CD4-positive, CD25-positive, alpha-beta regulatory T cell (primary cell): ENCODE measurements at places on chromosomes 3 and 15. TPM values are rescaled to one million over a fixed set of nuclear protein-coding genes. Genes with fewer than 3 reads are reported as not detected.

B2M gene
- 7,793 TPM for total RNA-seq

RFT1 gene
- total RNA-seq, result 12.9 TPM

SLC2A2 gene
- total RNA-seq, result not detected

PBRM1 gene
- total RNA-seq, result 58.7 TPM
